Esophagus muscularis mucosa (tissue), 4 donors: ENCODE measurements at places on chromosomes 5 and 9. TPM values are rescaled to one million over a fixed set of nuclear protein-coding genes. Genes with fewer than 3 reads are reported as not detected.

SPATA31E1 gene
- not detected for total RNA-seq

- no peak for DNase-seq
Measured at GRCh38 chr5:65475895-65476294, 5.8 kb downstream of the ADAMTS6 start.

- no peak for DNase-seq
Measured at GRCh38 chr5:148739023-148739422, 84.7 kb upstream of the HTR4 start.

CDKN2B gene
- total RNA-seq, result 9.9 TPM

DNA sequence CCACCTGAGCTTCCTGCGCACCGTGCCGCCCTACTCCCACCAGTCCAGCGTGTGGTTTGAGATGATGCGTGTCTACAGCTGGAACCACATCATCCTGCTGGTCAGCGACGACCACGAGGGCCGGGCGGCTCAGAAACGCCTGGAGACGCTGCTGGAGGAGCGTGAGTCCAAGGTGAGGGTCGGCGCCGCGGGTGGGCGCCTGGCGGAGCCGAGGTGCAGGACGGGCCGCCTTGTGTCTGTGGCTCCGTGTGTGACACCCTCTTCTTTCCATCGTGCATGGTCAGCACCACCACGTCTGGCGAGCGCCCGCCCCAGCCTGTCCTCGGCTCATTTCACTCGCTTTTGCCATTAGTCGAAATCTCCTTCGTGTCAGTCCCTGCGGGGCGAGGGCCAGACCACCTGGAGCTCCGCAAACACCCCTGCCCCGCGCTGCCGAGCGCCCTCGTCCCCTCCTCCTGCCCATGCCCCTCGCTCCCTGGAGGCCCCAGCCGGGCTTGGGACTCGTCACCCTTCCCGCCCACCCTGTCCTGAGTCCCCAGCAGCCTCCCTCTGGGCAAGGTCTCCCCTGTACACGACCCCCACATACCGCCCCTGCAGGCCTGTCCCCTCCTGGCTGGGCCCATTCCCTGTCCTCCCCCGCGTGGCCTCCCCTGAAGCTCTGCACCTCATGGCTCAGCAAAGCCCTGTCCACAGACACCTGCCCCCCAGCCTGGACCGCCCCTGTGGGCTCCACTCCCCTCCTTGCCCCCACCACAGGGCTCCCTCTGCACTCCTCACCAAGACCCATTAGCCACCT lies 7.0 kb downstream of the GRIN1 start:
- no peak for DNase-seq

DNA sequence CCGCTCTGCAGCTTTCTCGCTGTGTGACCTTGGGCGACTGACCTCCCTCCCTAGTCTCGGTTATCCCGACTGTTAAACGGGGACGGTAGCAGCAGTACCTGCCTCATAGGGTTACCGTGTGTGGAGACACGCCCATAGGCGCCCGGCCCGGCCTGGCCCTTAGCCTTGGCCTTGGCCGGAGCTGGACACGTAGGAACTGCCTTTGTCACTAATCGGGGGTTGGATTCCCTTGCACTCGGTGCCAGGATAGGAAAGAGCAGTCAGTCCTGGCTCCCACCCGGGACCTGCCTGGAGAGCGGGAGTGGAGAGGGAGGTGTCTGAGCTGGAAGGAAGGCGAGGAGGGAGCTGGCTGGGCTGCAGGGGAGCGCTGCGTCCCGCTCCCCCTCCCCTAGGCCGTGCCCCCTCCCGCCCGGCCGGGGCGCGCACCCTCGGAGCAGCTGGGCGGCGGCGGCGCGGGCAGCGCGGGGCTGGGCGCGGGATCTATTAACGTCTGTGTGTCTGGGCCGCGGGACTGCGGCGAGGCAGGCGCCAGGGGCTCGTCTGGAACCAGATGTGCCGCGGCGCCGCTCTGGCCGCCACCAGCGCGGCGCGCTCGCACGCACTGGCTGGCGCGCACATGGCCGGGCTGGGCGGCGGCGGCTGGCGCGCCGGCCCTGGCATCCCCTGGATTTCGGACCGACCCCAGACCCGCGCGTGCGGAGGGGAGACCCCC lies 31.7 kb downstream of the PRRX2 start:
- no peak for DNase-seq

MARCOL gene
- total RNA-seq, result not detected

DNA sequence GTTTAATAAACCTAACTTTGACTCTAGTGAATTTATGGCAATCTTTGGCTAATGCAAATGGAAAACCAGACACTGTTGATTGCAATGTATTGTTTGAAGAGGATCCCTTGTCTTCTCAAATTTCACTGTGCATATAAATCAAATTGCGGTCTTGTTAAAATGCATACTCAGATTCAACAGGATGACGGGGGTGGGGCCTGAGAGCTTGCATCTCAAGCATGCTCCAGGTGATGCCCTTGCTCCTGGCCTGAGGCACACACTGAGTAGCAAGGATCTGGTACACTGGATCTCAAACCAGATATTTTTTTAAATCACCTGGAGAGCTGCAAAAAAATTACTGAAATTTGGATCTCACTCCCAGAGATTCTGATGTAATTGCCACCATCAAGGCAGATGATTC lies 463.7 kb downstream of the DNAH5 start:
- DNase-seq, result no peak

GRCh38 chr5:41874512-41875060 lies 4.4 kb upstream of the OXCT1 start:
- no peak for DNase-seq

- no peak for DNase-seq
Measured at GRCh38 chr5:160940725-160941124, 88.7 kb upstream of the ATP10B start.

MYOT gene
- total RNA-seq, result 33.6 TPM

- DNase-seq, result peak; percentile 96
Measured at GRCh38 chr9:89179895-89180734, 1.5 kb upstream of the SHC3 start.

COL23A1 gene
- total RNA-seq, result 1.8 TPM

NR4A3 gene
- 2.0 TPM for total RNA-seq

- DNase-seq, result no peak
Measured at GRCh38 chr9:86093788-86094555, 5.4 kb downstream of the GOLM1 start.

SLC34A1 gene
- not detected for total RNA-seq

DNA sequence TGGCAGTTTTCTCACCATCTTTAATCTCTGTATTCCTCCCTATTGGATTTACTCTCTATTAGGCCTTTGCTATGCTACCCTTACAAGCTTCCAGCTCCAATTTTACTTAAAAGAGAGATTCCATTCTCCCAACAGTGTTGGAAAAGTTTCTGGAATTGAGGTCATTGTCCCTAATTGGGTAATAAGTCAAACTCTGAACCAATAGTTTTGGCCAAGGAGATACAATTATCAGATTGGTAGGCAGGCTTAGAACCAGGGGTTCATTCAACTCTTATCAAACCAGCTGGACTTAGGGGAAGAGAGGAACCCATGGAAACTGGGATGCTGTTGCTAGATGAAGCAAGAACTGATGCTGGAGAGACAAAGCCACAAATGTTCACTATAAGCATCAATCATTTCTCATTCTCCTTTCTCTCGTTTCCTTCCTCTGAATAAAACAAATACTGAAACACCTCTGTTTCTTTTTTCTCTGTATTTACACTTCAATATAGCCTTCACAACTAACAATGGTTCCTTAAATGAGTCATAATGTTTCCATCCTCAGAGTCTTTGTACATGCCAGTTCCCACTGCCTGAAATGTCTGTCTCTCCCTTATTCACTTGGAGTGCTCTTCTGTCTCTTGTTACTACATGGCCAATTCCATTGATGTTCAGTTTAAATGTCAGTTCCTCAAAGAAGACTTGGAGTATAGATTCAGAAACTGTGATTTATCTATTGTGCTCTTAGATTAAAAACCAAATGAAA lies 587.3 kb downstream of the GABRG2 start:
- no peak for DNase-seq

- DNase-seq, result no peak
Measured at GRCh38 chr9:131290036-131290766, 678 bp downstream of the PLPP7 start.

GRCh38 chr5:33273985-33274384 lies 166.8 kb upstream of the TARS1 start:
- DNase-seq, result no peak

DNA sequence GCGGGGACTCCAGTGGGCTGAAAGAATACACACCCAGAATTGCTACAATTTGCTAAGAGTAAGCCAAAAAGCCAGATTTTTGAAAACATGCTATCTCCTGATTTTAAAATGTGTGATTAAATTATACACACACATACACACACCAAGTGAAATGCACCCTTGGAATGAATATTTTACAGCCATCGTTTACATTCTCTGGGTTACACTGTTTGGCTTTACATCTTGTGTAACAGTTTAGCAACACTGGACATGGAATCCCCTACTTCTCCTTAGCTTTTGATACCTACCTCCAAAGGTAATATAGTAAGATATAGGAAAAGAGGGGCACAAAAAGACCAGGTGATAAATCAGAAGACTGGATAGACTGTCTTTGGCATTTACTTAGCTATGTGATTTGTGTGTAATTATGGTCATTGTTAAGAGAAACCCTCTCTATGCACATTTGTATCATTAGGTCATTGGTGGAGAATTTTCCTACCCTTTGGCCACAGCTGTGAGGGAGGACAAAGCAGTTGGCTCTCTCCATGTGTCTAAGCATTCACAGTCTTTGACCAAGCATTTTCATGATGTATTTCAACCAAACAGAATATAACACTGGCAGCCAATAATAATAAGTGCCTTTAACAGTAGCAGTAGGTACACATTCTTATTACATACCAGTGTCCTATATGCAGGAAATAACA lies 7.6 kb downstream of the SVEP1 start:
- DNase-seq, result no peak

DNA sequence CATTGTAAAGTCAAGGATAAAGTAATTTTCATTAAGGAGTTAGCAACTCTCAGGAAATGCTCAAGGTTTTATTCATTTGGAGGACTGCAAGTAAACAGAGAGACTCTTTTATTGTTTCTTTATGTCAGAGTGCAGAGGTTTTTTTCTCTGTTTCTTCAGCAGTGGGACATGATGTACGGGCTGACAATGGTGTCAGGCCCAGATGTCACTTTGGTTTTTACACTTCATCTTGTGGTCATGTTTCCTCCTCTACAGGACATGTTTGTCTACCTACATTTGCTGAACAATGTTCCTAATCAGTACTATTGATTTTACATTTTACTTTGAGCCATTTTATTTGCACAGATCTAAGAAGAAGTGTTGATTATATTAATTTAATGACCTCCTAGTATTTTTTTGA lies 72.8 kb upstream of the PARP8 start:
- DNase-seq, result no peak

GRCh38 chr9:127455324-127455992 lies 4.1 kb downstream of the LRSAM1 start:
- no peak for DNase-seq

LHX2 gene
- not detected for total RNA-seq

DNA sequence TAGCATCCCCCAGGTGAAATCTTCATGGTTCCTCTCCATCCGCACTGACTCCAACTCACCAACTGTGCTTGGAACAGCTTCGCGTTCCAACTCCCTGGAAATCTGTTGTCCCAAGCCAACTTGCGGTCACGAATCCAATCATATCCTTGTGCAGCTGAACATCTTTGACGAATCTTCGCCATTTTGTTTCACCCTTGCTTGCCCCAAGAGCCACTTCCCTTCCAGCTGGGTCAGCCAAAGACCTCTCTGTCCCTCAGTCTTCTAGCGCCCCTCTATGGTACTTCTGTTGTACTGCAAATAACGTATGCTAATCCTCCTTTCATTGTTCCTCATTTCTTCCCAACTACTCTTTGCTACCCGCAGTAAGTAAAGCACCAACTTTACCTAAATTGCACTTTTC lies 61.0 kb upstream of the TARS1 start:
- no peak for DNase-seq

- DNase-seq, result no peak
Measured at GRCh38 chr5:122757285-122757684, 17.6 kb upstream of the SNX2 start.

GRCh38 chr5:160903551-160903950 lies 51.5 kb upstream of the ATP10B start:
- no peak for DNase-seq

TTC39B gene
- total RNA-seq, result 13.4 TPM

DNA sequence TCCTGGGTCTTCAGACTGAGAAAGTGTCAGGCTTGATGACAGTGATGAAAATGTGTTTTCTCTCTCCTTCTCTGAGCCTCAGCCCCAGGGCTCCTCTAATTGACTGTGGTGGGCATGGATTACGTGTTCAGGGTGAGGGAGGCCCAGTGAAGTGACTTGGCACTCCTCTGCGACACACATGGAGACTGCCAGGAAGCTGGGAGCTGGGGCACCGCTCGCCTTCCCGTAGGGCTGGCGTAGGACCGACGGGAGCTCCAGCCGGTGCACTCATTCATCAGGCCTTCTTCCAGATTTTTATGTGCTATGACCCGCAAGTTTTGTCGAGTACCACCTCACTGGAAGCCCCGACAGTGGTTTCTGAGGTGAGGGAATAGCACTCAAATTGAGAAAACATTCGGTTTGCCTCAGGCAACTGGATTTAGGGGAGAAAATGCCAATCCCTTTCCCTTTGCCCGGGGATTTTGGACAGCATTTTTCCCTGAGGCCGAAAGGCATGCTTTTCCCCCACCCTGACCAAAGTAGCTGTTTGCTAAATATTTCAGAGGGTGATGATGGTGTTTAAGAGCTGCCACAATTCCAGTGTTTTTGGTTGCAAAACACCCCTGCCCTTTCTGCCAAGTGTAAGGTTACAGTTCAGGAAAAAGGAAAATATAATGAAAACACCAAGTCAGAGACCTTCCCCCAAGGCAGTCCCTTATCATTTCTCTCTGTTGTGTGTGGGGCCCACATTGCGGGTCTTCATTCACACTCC lies 83.7 kb downstream of the PCSK5 start:
- DNase-seq, result no peak

- DNase-seq, result peak; percentile 21
Measured at GRCh38 chr5:6819521-6819920, 106.3 kb downstream of the TENT4A start.

DNA sequence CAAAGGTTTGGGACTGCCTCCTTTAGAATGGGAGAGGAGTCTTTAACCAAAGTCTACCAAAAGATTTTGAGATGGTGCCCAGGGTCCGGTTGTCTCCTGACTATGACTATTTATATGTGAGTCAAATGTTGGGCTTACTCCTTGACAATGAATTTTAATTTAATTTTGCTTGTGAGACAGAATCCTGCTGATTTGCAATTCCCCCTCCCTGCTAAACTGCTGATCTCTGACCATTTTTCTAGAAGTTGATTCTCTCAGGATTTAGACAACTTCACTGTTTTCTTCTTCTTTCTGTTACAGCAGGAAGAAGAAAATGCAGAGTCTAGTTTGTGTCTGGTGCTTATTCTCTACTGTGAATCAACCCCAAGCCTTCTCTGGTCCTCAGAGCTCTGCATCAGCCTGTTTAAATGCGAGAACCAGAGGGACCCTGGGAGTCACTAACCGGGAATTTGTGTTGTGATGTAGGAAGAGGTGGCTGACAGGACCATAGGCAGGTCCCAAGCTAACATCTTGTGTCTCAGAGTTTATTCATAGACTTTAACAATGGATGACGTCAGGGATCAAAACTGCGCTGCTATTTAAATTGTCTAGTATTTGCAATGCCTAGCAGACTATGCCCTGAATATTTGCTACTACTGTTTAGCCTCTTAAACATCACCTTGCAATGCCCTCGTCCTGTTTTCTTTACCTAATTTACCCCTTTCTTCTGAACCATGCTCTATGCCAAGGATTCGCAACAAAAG lies 124.0 kb upstream of the TAF11L2 start:
- DNase-seq, result no peak

DPYSL3 gene
- total RNA-seq, result 376 TPM

NOXA1 gene
- total RNA-seq, result 2.7 TPM

- DNase-seq, result no peak
Measured at GRCh38 chr5:55467862-55468551, 66.8 kb downstream of the PLPP1 start.

STX17 gene
- 46.7 TPM for total RNA-seq

- no peak for DNase-seq
Measured at GRCh38 chr9:134217431-134218210, 53.3 kb upstream of the RNU6ATAC start.
